ENCODE measurements at places on chromosomes 1 and 21.

GRCh38 chr1:94654031-94654430 is 112.5 kb upstream of the F3 start:
- DNase-seq = no peak

GRCh38 chr1:99749504-99750347 is 16.7 kb downstream of the FRRS1 start:
- no peak for DNase-seq

DNA sequence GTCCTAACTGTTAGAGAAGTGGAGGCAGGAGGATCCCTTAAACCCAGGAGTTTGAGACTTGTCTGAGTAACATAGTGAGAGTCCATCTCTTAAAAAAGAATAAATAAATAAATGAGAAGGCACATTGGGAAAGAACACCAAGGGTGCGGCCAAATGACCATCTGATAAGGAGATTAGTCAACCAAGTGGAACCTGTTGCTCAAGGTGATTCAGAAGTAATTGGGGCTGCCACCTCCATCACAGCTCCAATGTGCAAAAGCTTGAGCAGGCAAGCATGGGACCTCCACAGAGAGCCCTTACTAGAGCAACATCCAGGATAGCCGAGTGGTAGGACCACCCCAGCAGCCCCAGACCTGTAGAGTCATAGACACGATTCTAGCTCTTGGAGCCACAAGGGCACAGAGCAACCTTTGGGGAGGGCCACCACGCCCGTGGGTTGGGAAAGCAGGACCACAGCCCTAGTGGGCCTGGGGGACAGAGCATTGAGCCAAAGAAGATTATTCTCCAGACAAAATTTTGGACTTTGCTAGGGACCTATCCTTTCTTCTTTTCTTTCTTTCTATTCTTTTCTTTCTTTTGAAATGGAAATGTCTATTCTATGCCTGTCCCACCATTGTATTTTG is 40.9 kb downstream of the KCNK1 start:
- no peak for DNase-seq

GRCh38 chr1:25492323-25492722 is 51.1 kb upstream of the LDLRAP1 start:
- DNase-seq = no peak

GRCh38 chr1:152029144-152029928 is 7.5 kb downstream of the S100A11 start:
- no peak for DNase-seq

DNA sequence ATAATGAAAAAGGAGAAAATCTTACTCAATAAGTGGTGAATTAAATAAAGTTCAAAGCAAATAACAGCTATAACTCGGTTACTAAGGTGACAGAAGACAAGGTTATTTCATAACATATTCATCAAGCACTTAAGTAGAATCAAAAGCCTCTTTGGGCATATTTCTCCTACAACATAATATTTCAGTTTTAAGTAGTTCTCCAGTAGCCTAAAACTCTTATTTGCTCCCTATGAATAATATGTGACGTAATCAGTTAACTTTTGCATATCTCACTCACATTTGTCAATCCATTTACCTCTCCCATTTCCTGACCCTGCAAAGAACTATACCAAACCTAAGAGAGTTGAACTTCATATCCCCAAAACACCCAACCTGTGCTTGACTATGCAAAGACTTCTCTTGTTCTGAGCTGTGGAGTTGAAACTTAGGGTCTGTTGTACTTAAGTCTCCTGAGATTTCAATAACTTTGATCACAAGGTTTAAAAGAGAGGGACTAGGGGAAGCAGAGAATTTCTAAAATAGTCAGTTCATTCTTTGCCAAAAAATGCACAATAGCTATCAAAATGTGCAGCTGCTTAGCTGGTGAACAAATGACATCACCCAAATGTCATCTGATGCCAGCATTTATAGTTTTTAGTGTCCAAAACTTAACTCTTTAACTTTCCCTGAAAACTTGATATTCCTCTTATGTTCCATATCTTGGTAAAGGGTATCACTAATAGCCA is 37.2 kb downstream of the TTLL7 start:
- no peak for DNase-seq

- DNase-seq = peak; percentile 87
Observed at GRCh38 chr1:45785583-45785982, 17.8 kb upstream of the MAST2 start.

DNA sequence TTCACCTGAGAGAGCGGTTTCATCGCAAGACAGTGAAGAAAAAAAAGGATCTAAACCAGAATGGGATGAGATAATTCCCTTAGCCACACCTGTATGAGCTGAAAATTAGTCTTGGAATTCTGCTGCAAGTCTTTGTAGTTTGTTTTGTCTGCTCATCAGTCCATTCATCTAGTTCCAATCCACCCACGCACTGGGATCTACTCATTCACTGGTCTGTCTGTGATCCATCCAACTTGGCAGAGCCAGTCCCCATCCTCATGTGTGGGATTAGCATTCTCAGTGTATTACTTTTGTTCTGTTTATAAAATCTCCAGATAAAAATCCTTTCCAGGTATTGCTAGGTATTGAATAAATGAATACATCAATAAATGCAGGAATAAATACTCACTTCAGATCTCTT is 266.5 kb upstream of the USP24 start:
- DNase-seq = no peak

DNA sequence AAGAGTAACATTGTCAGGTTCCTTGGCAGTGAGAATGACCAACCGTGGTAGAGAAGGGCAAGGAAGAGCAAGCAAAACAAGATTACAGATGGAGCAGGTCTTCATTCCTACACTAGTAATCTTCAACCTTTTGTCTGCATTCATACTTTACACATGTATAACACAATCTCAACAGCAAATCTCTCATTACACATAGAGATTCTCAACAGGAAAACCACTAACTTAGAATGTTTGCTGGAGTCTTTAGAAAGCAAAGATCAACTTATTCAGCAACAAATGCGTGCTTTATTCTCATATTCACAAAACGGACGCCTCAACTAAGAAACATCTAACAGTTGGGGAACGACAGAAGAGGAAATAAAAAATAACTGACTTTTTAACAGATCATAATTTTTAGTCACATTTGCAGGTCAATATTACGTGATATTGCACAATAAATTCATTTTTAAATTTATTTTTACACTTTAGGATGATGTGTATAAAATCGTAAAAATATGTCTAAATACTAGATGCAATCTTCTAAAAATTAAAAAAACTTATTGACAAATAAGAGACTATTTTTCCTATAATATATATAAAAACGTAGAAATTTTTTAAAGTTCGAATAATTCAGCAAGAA is 82.9 kb downstream of the ARID4B start:
- no peak for DNase-seq

GRCh38 chr1:219434285-219434922 is 178.5 kb downstream of the ZC3H11B start:
- DNase-seq = no peak

GRCh38 chr1:27527890-27528817 is 38.2 kb upstream of the WASF2 start:
- no peak for DNase-seq

- DNase-seq = no peak
Observed at GRCh38 chr1:54949053-54949452, 31.4 kb upstream of the TMEM61 start.

DNA sequence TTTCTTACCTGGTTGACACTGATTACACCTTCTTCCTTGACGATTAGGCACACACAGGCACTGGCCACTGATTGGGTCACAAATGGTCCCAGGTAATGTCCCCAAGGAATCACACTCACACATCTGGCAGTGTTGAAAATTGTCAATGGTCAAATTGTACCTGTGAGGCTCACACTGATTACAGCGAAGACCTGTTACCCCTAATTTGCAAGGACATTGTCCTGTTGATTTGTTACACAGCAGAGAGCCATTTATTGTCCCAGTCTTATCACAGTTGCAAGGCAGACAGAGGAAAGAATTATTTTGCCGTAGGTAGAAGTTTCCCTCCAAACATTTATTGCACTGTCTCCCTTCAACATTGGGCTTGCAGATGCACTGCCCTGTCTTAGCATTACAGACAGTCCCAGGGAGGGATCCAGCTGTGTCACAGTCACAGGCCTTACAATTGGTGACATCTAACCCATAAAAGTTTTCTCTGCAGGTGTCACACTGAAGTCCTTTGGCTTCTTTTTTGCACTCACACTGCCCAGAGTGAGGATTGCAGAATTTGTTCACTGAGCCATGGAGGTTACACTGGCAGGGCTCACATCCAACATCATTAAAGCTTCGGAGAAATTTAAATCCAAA is 176.6 kb downstream of the USH2A start:
- no peak for DNase-seq

- DNase-seq = no peak
Observed at GRCh38 chr1:17654519-17654918, 100.6 kb upstream of the ACTL8 start.

GRCh38 chr1:40944841-40945430 is 34.6 kb upstream of the CTPS1 start:
- no peak for DNase-seq

GRCh38 chr1:235093696-235094592 is 34.7 kb downstream of the TOMM20 start:
- DNase-seq = peak; percentile 89

DNA sequence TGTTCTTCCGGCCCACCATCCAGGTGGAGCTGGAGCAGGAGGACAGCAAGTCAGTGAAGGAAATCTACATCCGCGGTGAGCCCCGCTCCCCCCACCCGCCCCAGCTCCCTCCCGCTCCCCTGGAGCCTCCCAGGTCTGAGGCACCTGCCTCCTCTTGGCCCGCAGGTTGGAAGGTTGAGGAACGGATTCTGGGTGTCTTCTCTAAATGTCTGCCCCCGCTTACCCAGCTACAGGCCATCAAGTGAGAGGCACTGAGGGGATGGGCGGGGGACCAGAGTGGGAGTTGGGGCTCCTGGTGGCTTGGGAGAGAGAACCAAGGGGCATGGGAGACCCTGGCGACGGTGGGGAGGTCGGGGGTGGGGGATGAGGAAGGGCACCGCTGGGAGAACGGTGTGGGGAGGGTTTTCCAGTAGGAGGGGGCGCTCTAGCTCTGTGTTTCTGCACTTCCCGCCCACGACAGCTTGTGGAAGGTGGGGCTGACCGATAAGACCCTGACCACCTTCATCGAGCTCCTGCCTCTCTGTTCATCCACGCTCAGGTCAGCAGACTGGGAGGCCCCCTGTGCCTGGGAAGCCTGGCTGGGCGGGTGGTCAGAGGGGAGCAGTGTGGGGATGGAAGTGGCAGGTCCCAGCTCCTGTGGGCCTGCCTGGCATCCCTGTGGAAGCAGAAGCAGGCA is 4.2 kb downstream of the LRRC71 start:
- no peak for DNase-seq

DNA sequence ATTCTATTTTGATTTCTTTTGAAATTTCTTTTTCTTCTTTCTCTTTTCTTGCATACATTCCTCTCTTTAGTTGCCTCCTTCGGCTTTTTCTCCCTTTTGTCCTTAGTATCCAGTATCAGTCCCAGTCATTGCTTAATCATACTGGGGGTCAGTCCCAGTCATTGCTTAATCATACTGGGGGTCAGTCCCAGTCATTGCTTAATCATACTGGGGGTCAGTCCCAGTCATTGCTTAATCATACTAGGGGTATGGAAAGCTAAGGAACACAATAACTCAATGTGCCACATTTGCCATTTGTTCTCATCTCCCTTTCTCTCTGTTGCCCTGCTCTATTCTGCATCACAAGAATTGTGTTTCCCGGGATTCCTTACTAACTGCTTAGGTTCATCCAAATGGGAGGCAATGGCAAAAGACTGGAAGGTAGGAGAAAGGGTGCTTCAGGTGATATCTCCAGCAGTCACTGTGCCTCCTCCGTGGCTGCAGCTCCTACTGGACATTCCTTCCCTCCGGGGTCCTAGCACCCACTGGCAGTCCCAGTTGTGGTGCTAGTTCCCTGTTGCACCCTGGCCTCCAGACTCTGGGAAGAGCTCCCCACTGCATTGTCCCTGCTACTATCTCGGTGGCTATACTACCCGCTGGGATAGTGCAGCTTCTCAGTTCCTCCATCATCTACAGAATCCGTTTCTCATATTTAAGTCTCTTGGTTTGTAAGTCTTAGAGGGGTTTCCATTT is 32.6 kb upstream of the LAMC1 start:
- no peak for DNase-seq

GRCh38 chr1:25519624-25520023 is 23.8 kb upstream of the LDLRAP1 start:
- DNase-seq = no peak

DNA sequence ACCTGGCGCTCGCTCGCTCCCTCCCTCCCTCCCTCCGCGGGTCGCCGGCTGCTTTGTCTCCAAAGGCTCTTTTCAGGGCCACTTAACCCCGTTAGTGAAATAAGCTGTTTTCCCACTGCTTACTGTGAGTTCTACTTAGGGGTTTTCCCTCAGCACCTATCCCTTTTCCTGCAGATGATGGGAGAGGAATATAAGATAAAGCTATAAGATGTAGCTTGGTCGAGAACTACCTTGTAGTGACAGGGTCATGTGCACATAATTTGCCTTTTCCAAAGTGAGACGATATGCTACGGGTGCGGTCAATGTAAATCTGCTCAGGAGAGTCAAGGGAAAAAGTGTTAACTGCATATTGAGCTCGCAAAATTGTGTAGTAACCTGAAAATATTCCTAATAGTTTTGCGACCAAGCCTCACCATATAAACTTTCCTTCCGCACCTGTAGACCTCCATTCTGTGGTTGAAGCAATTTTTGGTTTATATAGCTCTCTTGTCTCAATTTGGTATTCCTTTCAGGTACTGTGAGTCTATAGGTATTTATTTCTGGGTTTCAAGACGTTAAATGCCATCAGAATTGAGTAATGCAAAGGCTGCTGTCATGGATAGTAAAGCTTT is 55.8 kb upstream of the BOLA1 start:
- peak; percentile 59 for DNase-seq

- peak; percentile 88 for DNase-seq
Observed at GRCh38 chr1:170494369-170494768, 37.6 kb upstream of the GORAB start.

GRCh38 chr1:110008971-110009565 is 24.5 kb downstream of the AHCYL1 start:
- DNase-seq = no peak

- DNase-seq = no peak
Observed at GRCh38 chr1:240808381-240808780, 196.4 kb upstream of the GREM2 start.

GRCh38 chr1:88291611-88292354 is 392.3 kb upstream of the PKN2 start:
- DNase-seq = no peak

DNA sequence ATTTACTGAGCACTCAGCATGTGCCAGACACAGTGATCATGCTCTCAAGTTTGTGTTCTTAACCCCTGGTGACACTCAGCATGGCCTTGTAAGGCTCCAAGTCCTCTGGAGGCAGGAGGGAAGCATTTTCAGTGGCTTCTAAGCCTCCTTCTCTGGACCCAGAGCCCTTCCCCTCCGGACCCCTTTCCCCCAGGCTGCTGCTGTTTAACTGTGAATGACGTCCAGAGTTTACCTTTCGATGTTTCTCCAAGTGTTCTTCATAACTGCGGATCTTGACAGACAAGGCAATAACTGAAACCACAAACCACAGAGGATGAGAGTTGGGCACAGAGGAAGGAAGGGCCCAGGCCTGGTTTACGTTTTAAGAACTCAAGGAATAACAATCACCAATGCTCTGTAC is 6.5 kb downstream of the MRPS15 start:
- DNase-seq = peak; percentile 85
